ENCODE measurements at places on chromosomes 13 and 19. TPM values are rescaled to one million over a fixed set of nuclear protein-coding genes. Genes with fewer than 3 reads are reported as not detected.

Gene RNF113B
- total RNA-seq, result not detected

Gene C19orf44
- 4.9 TPM for total RNA-seq

- DNase-seq, result peak; percentile 62
Measured at GRCh38 chr19:46610851-46611770, 10.0 kb downstream of the CALM3 start.

DNA sequence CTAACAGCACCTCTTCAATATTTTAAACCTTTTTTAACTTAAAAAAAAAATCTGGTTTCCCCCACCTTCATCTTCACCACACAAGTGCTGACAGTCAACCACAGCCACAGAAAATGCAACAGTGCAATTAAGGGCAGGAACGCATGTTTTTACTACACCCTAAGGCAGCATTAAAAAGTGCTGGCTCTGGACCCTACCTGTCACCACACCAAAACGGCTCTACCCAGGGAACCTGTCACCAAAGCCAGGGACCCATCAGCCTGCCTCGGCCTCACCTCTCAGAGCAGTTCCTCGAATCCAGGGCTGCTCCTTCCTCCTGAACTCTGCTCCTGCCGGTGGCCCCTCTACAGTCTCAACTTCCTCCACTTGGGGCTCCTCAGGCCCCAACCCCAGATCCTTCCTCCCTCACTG is 22.5 kb upstream of the SLC35E1 start:
- no peak for DNase-seq

- DNase-seq, result no peak
Measured at GRCh38 chr19:35932291-35932936, 3.8 kb upstream of the LRFN3 start.

Gene RYR1
- 168 TPM for total RNA-seq

GRCh38 chr19:1566392-1567115 is 1.6 kb downstream of the MEX3D start:
- DNase-seq, result peak; percentile 91
